ENCODE measurements at places on chromosomes 16 and 17. TPM values are rescaled to one million over a fixed set of nuclear protein-coding genes. Genes with fewer than 3 reads are reported as not detected.
A peak's percentile ranks its signal among the peaks of the same experiment; 100 is the strongest.

- no peak overlapping the region for H3K4me3 ChIP-seq
- H3K27me3 ChIP-seq, result no peaks in the 10 kb centered on the region
- no peaks in the 10 kb centered on the region for H3K36me3 ChIP-seq
- no peak overlapping the region for H3K27ac ChIP-seq
These were observed 7.5 kb downstream of the AXIN2 start for GRCh38 chr17:65553646-65554552.

ATP6V0C gene
- total RNA-seq, result 51.3 TPM

DNA sequence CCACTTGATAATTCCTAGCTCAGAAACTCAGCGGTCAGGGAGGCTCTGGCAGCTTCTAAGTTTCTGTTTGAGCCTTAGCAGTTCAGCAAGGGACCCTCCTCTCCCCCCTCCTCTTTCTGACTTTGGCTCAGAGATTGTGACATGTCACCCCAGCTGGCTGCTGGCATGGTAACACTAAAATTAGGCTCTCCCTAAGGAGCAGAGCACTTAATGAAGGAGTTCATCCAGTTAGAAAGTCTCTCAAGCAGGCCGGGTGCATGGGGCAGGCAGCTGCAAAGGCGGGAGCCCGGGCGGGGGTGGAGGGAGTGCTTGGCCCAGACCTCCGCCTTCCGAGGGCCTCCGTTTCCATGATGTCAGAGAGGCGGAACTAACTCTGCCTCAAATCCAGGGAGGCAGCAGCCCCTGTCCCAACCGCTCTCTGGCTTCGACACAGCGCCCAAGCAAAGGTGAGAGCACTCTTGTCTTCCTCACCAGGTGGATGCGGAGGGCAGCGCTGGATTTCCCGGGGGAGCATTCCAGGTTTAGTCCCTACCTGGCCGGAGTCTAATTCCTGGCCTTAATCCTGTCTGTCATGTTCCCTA, 128.0 kb upstream of the PLCG2 start:
- H3K4me1 ChIP-seq, result no peaks in the 10 kb centered on the region
- H3K36me3 ChIP-seq, result no peaks in the 10 kb centered on the region
- DNase-seq, result no peak
- no peaks in the 10 kb centered on the region for H3K27me3 ChIP-seq
- H3K27ac ChIP-seq, result no peak overlapping the region

DNASE1L2 gene
- 2.3 TPM for total RNA-seq

DNA sequence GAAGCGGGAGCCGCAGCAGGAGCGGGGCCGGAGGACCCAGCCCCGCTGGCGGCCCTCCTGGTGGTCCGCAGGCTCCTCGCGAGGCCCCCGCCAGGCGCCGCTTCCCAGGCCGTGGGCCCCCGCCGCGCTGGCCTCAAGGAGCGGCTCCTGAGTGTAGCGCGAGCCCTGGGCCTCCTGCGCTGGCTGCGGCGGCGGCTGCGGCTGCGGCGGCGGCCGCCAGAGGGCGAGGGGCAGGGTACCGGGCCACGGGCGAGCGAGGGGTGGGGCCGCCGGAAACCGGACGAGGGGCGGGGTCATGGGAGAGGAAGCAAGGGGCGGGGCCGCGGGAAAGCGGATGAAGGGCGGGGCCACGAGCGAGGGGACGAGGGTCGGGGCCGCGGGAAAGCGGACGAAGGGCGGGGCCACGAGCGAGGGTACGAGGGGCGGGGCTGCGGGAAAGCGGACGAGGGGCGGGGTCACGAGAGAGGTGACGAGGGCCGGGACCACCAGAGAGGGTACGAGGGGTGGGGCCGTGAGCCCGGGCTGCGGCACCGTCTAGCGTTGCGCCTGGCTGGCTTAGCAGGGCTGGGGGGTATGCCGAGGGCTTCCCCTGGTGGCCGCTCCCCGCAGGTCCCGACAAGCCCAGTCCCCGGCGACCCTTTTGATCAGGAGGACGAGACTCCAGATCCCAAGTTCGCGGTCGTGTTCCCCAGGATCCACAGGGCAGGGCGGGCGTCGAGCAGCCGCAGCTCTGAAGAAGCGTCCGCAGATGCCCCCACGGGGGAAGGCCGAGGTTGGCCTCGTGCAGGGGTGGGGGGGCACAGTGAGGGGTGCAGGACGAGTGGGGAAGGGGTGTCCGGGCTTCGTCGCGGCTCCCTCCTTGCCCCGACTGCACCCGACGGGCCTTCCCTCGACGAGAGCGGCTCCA, 1.7 kb downstream of the MYO15B start:
- H3K36me3 ChIP-seq, result no peaks in the 10 kb centered on the region
- H3K4me3 ChIP-seq, result peak overlapping the region; percentile 85
- peak; percentile 88 for DNase-seq
- H3K27ac ChIP-seq, result peak overlapping the region; percentile 76
- H3K4me1 ChIP-seq, result peaks cover 22% of the 10 kb centered on the region

- H3K27me3 ChIP-seq, result no peaks in the 10 kb centered on the region
- peaks cover 6% of the 10 kb centered on the region for H3K4me1 ChIP-seq
- no peaks in the 10 kb centered on the region for H3K36me3 ChIP-seq
- no peak overlapping the region for H3K4me3 ChIP-seq
These were observed 26.4 kb downstream of the HLF start for GRCh38 chr17:55291114-55291507.

PEMT gene
- total RNA-seq, result 22.1 TPM

GRCh38 chr16:2475413-2476344, 752 bp downstream of the TBC1D24 start:
- H3K4me3 ChIP-seq, result peak overlapping the region; percentile 90
- no peak overlapping the region for H3K27ac ChIP-seq
- H3K36me3 ChIP-seq, result no peaks in the 10 kb centered on the region
- H3K4me1 ChIP-seq, result peaks cover 19% of the 10 kb centered on the region
- H3K27me3 ChIP-seq, result no peaks in the 10 kb centered on the region

PROCA1 gene
- 1.8 TPM for total RNA-seq

HSBP1 gene
- 11.0 TPM for total RNA-seq

FOXC2 gene
- total RNA-seq, result 60.7 TPM

DNA sequence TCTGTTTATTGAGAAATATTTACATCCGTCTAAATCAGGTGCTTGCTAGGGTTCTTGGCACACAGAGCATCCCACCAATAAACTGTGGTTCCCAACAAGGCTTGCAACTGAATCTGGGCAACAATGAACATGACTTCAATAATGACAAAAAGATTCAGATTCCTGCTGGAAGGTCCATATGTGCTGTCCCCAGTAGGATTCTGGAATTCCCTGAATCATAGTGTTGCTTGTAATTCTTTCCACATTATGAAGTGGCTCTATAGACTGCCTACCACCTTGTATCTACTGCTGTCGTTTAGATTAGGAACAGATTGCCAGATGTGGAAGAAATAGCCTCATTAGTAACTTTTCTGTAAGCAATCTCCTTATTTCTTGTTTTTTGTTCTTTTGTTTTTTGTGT, 265.9 kb downstream of the WWOX start:
- H3K27ac ChIP-seq, result no peak overlapping the region
- H3K4me1 ChIP-seq, result peaks cover 6% of the 10 kb centered on the region
- H3K4me3 ChIP-seq, result no peak overlapping the region
- H3K27me3 ChIP-seq, result no peaks in the 10 kb centered on the region
- H3K36me3 ChIP-seq, result no peaks in the 10 kb centered on the region

HOXB13 gene
- total RNA-seq, result not detected

DNA sequence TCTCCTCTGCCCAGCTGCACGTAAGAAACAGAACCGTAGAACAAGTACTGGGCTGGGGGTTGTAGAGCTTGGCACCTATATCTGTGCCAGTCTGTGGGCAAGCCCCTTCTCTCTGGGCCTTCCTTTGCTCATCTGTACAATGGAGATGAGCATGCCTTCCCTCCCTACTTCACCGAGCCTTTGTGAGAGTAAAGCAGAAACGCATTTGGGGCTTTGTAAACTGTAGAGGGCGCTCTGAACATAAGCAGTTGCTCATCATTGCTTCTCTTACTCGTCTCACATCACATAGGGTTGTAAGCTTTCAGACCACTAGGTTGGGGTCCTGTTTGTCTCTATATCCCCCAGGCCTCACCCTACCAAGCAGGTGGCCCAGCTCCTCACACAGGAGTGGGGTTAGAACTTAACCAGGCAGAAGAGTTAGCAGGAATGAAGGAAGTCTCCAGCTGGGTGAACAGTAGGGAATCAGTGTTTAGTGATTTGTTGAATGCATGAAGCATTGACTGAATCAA, 15.1 kb downstream of the SAMD14 start:
- DNase-seq, result no peak
- H3K36me3 ChIP-seq, result peaks cover 4% of the 10 kb centered on the region
- H3K4me1 ChIP-seq, result peaks cover 49% of the 10 kb centered on the region
- H3K27me3 ChIP-seq, result no peaks in the 10 kb centered on the region

CCL17 gene
- not detected for total RNA-seq

YBX2 gene
- not detected for total RNA-seq

All from thoracic aorta (tissue), 2 donors.